ENCODE measurements at places on chromosomes 13 and 19. TPM values are rescaled to one million over a fixed set of nuclear protein-coding genes. Genes with fewer than 3 reads are reported as not detected.

DNA sequence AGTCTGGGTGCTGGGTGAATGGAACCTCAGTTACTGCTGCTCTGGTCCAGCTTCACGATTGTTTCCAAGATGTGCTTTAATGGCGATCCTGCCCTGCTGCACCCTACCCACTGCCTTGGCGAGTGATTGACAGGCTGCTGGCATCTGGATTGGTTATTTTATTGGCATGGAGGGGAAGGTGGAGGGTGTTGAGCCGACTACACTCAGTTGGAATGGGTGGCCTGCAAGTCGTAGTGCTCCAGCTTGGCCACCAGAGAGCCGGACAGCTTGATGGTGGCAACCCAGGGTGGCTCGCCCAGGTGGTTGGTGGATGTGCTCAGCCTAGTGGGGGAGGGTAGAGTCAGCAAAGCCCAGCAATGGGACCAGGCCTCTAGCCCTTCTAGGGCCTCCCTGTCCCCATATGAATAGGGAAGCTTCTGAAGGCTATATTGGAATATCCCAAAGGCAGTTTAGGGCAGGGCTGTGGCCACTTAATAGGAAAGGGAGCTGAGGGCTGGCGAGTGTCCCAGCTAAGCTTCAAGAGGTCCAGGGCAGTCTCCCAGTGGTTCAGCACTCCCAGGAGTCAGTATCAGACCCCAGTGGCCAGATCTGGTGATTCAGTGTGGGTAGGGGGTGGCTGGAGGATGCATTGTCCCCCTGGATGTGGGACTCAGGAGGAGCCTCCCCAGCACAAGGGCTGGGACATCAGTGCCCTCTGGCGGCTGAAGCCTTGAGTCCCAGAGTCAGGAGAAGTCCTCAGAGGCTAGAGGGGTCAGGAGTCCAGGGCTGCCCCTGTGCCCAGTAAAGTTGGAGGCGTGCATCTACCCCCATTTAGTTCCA lies 3.4 kb downstream of the GGN start:
- no peak for DNase-seq

DNA sequence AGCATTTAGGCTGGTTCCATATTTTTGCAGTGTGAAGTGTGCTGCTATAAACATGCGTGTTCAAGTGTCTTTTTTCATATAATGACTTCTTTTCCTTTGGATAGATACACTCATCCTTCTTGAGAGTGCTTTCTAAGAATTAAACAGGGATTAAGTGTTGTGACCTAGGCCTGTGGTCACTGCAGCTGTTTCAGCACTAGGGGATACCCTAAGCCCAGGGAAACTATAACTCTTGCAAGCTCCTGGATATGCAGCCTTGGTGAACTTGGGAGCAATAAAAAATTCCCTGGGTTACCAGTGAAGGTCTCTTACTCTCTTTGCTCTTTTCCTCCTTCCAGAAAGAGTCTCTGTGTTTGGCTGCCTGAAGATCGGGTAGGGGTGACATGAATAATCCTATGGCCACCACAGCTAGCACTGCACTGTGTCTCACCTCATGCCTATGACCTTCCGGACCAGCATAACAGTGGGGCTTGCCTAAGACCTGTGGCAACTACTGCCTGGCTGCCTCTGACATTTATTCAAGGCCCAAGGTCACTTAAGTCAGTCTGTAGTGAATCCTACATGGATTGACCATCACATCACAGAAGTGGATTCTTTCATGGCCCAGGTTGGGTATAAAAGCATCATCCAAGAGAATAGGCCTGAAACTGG lies 799.7 kb downstream of the DACH1 start:
- DNase-seq: no peak

DNA sequence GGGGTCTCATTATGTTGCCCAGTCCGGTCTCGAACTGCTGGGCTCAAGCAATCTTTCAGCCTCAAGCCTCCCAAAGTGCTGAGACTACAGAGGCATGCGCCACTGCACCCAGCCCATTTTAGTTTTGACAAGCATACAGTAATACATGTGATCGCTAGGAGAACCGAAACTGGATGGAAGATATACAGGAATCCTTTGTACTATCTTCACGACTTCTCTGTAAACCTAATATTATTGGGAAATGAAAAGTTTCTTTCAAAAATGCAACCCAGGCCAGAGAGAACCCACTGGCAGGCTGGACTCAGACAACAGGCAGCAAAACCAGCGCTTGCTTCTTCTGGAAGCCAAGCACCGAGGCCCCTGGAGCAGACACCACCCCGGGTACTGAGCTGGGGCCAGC lies 9.4 kb downstream of the C19orf12 start:
- DNase-seq: no peak

DNA sequence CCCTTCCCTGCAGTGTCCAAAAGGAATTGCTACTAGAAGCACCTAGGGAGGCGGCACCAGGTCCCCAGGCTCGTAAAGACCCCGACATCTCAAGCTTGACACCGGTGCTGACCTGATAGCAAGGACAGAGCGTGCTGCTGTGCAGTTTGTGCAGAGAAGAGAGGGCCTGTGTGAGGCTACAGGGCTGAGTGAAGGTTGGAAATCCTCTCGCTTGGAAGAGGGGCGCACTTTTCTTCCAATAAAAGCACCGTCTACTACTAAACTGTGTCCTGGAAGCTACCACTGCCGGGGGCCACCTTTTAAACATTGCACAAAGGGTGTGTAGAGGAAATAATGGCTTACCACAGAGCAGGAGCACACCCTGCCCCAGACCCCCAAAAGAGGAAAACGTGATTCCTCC lies 11.0 kb downstream of the TMEM272 start:
- DNase-seq: no peak

The PRR22 gene
- 2.9 TPM for polyA plus RNA-seq
